SW 1271 (cell line): ENCODE measurements at places on chromosomes 4 and X.

DNA sequence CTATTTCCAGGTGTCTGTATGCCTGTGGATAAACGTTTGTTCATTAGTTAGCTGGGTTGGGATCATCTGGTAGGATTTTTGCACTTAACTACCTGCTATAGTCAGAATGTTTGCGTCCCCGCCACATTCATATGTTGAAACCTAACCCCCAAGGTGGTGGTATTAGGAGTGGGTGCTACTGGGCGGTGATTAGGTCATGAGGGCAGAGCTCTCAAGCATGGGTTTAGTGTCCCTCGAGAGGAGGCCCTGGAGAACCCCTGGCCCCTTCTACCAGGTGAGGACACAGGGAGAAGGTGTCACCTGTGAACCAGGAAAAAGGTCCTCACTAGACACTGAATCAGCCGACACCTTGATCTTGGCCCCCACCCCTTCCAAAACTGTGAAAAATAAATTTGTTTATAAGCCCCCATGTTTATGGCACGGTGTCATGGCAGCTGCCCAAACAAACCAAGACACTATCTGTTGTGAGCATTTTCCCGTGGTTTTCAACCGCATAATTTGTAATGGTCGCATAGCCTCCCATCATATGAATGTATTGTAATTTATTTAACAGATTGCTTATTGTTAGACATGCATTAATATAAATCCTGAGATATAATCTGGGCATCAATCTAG, 92.7 kb upstream of the TRIM2 start:
- DNase-seq, result no peak

GRCh38 chr4:141132072-141132708, 1.1 kb downstream of the RNF150 start:
- DNase-seq, result no peak

DNA sequence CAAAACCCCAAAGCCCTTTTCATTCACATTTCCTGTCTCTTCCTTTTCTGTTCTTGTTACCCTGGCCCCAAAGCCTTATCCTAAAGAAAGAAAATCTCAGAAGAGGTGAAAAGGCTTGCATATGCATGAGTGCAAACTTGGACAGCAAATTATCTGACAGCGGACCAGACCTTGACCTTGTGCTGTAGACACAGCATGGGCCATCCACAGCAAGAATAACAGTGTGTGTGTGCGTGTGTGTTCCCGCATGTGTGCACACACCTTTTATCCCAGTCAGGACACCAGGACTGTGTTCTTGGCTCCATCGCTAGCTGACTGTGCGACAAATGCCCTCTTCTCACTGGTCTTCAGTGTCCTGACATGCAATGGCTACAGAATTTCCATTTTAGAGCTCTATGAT, 35.3 kb downstream of the ZBTB49 start:
- DNase-seq, result no peak

- no peak for DNase-seq
Observed at GRCh38 chr4:109215506-109215905, 87.0 kb downstream of the COL25A1 start.

DNA sequence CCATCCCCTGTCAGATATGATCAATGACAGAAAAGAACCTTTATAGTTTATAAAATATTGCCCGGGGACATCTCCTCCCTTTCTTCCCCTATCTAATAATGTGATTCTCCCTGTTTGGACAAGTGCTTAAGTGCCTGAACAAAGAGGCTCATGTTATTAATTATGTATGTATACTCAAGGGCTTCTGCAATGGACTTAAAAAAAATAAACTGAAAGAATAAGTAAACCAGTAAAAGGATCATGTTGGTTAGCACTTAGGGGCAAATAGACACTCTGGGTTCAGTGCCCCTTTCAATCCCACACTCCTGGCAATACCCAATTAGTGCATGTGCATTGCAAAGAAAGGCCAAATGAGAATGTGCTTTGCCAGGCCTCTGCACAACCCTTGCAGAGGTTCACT, 30.7 kb upstream of the RPS6KA6 start:
- no peak for DNase-seq

- no peak for DNase-seq
Observed at GRCh38 chr4:166198041-166198440, 325.0 kb downstream of the TLL1 start.

- DNase-seq, result no peak
Observed at GRCh38 chrX:153625271-153626024, 21.6 kb upstream of the DUSP9 start.

DNA sequence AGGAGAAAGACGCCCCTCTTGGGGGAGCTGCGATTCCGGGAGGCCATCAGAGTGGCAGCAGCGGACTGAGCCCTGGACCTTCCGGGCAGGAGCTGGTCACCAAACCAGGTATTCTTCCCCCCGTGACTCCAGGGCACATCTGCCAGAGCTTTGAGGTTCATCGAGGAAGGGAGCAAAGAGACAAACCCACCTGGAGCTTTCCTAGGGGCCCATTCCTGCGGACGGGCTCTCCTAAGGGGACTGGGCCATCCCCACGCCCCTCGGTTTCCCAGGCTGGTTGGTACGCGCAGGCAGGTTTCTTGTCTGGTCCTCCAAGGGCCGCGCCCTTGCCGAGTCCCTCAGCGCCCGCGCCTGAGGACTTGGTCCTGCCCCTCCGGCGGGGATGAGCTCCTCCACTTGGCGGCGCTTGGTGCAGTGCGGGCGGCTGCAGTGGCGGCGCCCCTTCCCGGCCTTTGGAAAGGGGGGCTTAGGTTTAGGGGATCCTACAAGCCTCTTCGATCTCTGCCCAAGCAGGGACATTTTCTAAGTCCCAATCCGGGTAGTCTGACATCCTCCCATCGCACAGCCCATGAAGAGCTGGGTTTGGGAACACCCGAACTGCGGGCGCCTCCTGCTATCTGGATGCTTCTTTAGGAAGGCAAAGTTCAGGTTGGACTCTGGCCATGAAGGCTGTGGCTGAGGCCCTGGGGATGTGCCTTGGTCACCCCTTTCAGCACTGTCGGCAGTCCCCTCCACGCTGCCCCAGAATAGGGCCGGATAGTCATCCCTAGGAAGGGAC, 538 bp downstream of the STBD1 start:
- DNase-seq, result no peak

DNA sequence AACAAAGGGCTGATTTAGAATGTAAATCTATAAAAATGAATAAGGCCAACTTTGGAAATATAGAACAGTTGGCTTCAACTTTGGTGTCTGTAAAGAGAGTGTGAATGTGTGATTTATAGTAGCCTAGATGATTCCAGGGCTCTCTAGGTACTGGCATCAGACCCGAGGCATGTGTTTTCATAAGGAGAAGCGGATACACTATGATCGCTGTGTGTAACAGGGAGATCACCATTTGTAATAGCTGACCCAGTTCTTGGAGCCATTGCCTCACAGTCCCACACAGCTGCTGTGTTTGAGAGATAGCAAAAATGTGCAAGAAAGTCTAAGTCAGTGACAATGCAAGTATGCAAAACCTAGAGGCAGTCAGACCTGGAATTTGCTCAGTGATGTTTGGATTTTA, 135.1 kb downstream of the REPS2 start:
- no peak for DNase-seq

- no peak for DNase-seq
Observed at GRCh38 chrX:150719621-150720020, 26.4 kb downstream of the MTMR1 start.

DNA sequence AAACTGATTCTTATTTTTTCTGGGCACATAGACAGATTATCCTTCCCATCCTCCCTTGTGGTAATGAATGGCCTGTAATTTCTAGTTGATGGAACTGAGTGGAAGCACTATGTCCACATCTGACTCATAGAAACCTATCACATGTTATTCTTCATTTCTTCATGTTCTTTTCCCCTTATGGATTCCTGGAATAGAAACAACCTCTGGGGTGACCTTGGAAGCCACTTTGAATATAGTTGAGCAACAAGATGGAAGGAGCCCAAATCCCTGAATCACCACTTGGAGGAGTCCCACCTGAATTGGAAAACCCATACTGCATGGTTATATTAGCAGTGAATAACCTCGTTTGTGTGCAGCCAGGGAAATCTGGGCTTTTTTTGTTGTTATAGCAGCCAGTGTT, 137.8 kb downstream of the MID1IP1 start:
- DNase-seq, result no peak

GRCh38 chr4:71827826-71828225, 43.9 kb upstream of the GC start:
- DNase-seq, result no peak

GRCh38 chrX:12758291-12758690, 32.9 kb upstream of the PRPS2 start:
- no peak for DNase-seq

GRCh38 chr4:138821331-138821730, 194.2 kb upstream of the NOCT start:
- no peak for DNase-seq

GRCh38 chr4:57501720-57502119, 391.5 kb upstream of the IGFBP7 start:
- DNase-seq, result peak; percentile 22

DNA sequence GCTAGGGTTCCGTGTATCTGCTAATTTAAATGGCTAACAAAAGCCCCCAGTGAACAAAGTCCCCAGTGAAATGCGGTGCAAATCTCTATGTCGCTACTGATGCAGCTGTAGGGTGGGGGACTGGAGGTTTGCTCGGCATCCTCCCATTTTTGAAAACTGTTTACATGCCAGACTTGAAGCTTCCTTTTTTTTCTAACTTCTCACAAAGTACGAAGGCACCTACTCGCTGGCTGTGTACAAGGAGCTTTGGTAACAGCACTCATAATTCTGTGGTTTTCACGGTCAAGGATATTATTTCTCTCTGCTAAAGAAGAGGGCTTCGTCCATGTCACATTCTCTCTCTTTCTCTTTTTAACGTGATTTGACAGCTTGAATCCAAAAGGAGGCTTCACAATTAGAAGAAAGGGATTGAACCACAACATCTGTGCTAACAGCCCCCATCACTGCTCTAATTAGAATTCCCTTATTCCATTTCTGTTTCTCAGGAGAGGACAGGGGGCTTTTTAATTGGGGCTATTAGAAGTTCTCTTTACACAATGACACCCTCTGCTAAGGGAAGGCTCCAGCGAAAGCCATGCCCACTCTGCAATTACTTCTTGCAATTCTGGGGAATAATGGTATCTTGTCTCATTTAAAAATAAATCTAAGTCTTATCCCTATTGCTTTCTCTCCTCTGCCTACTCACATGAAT, 46.7 kb downstream of the TMEM156 start:
- DNase-seq, result no peak

DNA sequence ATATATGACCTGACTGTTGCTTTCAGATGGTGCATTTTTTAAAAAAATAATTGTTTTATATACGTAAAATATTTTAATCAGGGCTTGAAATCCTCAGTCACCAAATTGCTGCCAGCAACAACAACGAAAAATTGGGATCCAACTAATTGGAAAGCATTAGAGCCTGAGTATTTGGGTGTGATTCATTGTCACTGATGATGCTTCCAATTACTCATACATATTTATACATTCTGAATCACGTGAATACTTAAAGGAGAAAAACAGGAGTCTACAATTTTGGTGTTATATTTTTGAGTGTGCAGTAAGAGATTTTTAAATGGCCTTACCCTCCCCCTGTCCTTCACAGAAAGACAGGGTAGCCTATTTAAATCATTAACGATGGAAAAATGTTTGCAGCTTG, 765.6 kb upstream of the TENM3 start:
- DNase-seq, result no peak

DNA sequence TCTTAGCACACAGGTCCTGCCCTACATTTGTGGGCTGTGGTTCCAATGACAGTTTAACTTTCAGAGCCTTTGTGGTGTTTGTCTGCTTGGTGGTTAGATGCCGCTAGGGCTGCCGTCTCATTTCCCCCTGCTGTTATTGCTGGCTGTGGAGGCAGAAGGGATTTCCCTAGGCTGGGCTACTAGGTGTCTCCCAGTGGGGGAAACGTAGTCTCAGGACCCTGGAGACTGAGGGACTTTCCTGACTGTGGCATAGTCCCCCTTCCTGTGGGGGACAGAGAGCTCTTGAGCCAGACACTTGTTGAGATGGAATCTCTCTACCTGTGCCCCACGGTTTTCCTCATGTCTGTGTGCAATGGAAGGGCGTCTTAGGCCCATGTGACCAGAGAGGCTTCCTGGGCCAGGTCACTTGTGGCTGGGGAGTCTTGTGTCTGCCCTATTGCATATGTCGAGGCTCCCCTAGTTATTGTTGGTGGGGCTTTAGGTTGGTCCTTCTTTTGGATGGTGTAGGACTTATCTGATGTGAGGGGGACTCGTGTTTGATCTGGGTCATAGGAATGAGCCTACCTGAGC, 68.2 kb downstream of the ARHGAP10 start:
- no peak for DNase-seq

GRCh38 chr4:109472343-109472761, 38.7 kb downstream of the SEC24B start:
- no peak for DNase-seq

GRCh38 chrX:84453351-84454246, 48.7 kb downstream of the HDX start:
- DNase-seq, result no peak

DNA sequence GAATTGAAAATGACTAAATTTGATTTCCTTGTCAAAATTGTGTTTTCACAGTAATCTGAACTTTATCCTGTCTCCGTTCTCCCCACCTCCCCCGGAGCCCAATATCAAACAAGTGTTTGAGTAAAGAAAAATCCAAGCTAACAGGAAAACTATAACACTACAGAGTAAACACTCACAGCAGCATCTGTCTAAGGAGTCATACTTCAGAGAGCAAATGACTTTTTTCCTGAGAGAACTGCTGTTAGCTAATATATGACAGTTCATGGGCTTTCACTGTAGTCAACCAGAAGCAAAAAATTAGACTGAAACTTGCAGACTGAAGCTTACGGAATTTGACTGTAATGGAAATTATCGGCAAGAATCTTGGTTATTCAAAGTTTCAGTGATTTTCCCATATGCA, 321.7 kb downstream of the ANKRD50 start:
- no peak for DNase-seq

- no peak for DNase-seq
Observed at GRCh38 chr4:7239844-7240243, 47.5 kb downstream of the SORCS2 start.

GRCh38 chr4:67874986-67875385, 8.8 kb downstream of the TMPRSS11D start:
- no peak for DNase-seq

DNA sequence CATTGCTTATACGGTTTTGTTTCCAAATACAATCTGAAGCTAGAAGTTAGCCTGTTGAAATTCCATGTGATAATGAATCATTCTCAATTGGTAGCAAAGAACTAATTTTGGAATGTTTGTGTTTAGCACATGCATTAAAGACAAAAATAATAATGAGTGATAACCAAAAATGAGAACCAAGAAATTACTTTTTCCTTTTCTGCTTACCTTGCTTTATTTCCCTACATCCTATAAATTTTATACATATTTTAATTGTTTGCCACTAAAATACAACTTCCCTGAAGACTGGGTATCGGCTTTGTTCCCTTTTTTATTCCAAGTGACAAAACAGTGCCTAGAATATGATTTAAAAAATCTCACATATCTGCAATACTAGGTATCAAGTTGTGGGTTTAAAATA, 203.8 kb upstream of the TACR3 start:
- DNase-seq, result no peak

DNA sequence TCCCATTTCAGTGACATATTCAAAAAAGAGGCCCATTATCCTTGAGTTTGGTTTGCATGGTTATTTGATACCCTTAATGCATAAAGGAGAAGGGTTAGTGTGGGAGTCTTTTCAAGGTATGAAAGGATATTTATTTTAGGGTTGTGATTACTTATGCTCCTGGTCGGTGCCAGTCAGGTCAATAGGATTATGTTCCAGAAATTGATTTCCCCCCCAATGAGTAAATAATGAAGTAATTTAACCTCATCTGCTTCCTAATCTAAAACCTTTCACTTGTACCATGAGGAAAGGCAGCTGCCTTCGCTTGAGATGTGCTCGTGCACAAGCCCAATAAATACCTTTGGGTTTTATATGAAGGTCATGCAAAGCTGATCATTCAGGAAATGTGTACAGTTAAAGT, 55.0 kb upstream of the NR0B1 start:
- DNase-seq, result no peak
